Cardiac muscle cell (in vitro differentiated cells and primary cell): ENCODE measurements at places on chromosomes 4 and X.

DNA sequence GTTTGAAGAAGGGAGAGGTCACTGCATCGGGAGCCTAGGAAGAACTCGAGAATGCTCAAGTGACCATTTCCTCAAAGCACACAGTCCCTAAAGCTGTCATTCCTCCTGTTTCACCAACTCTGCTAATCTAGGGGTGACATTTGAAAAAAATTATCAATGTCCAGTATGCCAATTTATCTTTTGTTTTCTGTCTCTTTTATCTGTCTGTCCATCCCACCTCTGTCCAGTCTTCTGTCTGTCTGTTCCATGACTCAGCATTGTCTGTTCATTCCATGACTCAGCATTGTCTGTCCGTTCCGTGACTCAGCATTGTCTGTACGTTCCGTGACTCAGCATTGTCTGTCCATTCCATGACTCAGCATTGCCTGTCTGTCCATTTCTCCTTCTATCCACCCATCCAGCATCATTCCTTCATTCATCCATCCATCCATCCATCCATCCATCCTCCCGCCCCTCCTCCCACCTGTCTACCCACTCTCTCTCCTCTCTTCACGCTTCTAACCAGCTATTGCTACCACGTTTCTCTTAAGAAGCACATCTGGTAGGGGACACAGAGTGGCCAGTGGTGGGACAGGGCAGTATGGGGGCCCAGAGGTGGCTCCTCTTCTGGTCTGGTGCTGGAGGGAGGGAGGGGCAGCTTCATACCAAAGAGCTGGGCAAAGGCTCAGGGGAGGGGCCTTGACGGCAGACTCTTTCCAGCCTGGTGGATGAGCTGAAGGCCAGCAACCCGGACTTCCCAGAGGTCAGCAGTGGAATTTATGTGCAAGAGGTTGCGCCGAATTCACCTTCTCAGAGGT is 34.1 kb downstream of the HTRA3 start:
- DNase-seq = peak; percentile 93

DNA sequence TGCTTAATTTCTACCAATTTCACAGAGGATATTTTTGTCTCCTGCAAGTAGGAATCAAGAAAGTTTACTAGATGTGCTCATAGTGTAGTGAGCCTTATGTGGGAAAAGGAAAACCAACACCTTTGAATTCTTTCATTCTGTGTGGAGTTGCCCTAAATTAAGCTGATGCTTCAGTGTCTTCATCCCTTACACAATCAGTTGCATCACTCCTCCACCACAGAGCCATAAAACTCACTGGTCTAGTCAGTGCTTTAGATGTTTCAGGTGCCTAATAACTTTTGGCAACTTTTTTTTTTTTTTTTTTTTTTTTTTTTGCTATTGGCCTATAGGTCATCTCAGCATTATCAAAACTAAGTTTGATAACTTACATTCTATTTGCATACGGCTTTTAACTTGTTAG is 41.5 kb downstream of the HHIP start:
- no peak for DNase-seq

DNA sequence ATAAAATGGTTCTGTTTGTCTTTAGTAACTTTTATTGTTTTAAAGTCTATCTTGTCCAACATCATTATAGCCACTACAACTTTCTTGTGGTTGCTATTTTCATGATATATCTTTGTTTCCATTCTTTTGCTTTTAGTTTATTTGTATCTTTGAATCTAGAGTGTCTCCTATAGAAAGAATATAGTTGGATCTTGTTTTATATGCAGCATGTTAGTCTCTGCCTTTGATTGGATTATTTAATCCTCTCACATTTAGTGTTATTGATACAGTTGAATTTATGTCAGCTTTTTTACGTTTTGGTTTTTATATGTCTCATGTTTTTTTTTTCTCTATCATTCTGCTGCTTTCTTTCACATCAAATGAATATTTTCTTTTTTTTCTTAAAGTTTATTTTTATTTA is 98.1 kb downstream of the VSIG4 start:
- no peak for DNase-seq

GRCh38 chrX:142994988-142995387 is 30.7 kb upstream of the SPANXN4 start:
- DNase-seq = no peak

DNA sequence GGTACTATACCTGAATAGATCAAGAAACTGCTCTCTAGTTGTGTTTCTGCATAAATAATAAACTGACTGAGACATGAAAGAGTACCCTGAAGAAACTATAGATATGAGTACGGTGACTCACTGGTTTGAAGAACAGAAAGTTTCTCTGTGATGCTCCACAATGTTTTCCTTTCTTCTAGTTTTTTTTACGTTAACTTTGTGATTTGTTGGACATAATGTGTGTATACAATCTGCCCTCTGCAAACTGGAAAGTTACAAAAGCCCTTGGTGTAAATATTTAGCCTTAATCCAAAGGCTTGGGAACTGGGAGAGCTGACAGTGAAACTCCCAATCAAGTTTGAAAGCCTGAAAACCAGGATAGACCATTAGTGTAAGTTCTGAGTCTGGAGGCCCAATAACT is 31.6 kb upstream of the PAPSS1 start:
- DNase-seq = no peak

DNA sequence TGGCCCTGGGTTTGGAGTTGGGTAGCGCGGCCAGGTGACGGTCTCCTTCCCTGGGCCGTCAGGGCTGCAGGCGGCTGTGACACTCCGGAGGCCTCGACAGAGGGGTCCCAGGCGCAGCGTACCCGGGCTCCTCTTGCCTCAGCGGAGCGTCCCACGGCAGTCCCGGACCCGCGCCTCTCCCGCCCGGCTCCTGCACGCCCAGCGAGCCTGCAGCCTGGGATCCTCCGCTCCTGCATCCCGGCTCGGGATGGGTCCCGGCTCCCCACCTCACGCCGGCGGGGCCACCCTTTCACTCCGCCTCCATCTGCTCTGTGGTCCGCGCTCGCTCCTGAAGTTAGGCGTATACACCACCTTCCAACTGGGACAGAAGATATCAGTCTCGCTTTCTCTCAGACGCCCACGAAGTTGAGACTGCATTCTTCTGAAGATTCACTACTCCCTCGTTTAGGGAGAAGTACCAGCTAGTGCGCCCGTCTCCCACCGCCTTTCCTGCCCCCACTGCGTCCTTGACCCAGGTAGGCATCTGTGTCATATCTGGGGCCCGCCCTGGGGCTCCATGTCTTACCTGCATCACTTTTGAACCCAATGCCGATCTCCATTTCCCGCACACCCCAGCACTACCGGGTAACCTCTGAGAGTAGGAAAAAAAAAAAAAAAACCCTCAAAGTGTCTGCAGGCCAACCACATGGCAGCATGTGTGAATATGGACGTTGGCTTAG is 32.3 kb upstream of the KDR start:
- DNase-seq = no peak
